ENCODE measurements at places on chromosomes 3 and 15. TPM values are rescaled to one million over a fixed set of nuclear protein-coding genes. Genes with fewer than 3 reads are reported as not detected.

Gene FBXW12
- not detected for total RNA-seq

Gene CLRN1
- total RNA-seq = not detected

Gene ROBO2
- not detected for total RNA-seq

Gene WNT7A
- total RNA-seq = 0.31 TPM

Gene ISLR2
- total RNA-seq = not detected

GRCh38 chr3:126961191-126961790 lies 21.6 kb upstream of the PLXNA1 start:
- no peak for DNase-seq

DNA sequence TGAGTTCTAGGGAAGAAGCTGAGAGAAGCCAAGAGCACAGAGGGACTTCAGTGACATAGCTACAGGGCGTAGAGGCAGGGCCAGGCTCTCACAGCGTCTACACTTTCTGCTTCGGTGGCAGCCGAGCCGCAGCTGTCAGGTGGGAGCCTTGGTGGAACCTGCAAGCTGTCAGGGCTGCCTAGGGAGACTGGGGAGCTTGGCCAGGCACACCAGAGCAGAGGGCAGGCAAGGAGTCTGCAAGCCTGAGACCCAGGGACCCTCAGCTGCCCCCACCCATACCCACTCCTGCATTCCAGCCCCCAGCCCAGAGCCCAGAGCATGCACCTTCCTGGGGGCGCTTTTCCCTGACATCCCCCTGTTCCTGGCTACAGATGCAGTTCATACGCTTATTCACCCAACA lies 13.4 kb upstream of the KLF15 start:
- no peak for DNase-seq

DNA sequence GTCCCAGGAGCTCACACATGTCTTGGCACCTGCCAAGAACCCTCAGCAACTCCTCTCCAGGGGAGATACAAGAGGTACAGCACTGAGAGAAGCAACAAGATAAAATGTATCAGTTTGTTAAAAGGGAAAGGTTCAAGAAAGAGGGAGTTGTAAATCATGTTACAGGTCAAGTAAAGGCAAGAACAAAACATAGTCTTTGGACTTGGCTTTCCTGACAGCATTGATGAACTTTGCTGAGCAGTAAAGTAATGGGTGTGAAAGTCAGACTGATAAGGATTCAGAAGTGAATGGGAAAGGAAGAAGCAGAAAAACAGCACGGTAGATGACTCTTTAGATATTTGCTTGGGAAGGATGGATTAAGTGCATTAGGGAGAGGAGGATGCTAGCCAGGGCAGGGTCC lies 27.1 kb downstream of the MBNL1 start:
- DNase-seq = no peak

DNA sequence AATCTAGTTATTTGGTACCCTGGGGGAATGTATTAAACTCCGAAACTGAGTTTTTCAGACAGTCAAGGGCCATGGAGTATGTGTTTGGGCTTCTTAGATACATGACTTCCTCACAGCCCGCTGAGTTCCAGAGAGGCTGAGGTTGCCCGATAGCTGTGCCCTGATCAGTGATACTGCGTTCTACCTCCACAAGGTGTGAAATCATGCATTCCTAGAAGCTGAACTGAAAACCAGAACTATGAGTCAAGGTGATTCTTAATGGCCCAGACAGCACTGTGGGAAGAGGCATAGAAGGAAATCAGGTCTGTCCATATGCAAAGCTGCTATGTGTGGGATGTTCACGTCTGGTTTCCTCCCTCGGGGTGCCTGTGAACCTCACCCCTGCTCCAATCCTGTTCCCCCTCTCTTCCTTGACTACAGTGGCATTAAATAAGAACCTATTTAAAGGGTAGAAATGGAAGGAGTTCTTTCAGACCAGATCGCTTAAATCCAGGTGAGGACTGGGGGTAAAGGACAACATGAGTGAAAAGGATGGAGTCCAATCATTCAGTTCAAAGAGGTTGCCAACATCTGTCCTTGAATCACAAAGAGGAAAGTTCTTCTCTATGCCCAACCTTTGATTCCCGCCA lies 74.3 kb downstream of the MYO1E start:
- DNase-seq = no peak

DNA sequence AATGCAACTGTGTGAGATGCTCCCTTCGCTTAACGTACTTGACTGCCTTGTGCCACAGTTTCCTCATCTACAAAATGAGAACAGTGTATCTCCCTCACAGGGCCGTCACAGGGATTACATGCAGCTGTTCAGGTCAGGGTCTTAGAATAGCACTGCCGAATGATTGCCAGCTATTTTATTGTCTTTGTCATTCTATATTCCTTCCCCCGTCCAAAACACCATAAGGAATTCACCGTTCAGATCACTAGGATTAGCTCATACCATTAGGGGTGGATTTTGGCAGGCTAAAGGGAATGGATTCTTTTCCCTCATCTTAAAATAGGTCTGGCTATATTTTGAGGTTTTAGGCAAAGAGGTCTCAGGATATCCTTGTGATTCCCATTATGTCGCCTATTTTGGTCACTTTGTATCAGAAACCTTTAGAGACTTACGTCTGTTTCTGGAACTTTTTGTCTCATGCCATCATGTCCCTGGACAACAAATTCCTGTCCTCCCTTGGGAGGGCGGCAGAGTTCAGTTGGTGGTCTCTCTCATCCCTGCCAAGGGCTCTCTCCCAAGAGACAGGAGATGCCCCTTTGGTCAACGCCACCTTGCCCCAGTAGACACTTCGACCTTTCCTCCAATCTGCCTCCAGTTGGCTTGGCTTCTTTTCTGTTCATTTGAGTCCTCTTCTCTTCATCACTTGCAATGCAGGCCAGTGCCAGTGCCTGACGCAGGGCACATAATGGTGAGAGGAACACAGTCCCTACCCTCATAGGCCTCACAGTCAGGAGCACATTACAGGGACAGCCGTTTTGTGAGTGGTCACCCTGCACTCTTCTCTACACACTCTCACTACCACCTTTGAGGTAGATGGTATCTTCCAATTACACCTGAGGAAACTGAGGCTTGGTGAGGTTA lies 171.6 kb upstream of the BHLHE40 start:
- no peak for DNase-seq

DNA sequence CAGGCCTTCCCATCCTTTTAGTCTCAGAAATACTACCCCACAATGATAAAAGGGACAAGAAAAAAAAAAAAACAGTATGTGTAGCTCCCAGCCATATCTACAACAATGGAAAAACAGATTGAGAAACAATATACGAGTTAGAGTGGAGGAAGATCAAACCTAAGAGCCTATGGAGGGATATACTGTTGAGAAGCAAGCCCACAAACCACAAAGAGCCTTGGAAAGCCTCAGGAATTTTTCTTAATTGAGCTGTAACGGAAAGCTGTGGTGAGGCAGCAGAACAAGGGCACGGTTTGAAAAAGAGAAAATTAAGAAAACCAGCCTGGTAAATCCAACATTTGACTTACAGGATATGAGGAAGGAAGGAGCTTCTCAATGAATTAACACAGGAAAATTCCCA lies 21.4 kb downstream of the KPNA1 start:
- DNase-seq = no peak

DNA sequence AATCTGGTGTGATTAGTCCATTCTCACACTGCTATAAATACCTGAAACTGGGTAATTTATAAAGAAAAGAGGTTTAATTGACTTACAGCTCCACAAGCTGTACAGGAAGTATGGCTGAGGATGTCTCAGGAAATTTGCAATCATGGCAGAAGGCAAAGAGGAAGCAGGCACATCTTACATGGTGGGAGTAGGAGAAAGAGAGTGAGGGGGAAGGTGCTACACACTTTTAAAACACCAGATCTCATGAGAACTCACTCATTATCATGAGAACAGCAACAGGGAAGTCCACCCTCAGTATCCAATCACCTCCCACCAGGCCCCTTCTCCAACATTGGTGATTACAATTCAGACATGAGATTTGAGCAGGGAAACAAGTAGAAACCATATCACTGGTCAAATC lies 24.0 kb upstream of the ACP3 start:
- DNase-seq = no peak

GRCh38 chr3:122283796-122284445 lies 41.1 kb upstream of the CSTA start:
- DNase-seq = no peak

DNA sequence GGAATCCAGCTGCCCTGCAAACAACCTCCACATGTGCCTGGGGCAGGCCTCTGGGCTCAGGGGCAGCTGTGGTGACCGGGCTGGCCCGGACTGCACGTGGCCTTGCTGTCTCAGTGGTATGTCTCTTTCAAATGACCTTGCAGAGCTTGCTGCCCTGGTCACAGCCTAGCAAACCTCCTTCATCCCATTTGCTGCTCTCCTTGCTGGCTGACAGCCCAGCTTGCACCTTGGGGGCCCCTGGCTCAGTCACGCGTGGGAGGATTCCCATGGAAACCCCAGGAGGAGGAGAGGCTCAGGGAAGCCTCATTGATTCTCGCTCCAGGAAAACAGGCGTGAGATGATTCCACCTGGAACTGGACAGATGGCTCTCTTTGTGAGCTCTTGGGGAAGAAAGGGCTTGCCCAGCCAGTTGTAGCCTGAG lies 5.6 kb downstream of the SPSB4 start:
- DNase-seq = no peak

- DNase-seq = no peak
These were observed 26.2 kb downstream of the FBXL22 start for GRCh38 chr15:63623232-63623969.

DNA sequence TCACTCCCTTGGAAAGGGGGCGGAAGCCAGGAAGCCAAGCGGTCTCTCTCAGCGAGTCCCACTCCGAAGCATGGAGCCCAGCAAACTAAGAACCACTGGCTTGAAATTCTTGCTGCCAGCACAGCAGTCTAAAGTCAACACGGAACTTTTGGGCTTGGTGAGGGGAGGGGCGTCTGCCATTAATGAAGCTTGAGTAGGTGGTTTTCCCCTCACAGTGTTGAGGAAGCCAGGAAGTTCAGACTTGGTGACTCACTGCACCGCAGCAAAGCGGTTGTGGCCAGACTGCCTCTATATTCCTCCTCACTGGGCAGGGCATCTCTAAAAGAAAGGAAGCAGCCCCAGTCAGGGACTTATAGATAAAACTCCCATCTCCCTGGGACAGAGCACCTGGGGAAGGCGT lies 665.4 kb upstream of the CBLB start:
- peak; percentile 48 for DNase-seq

DNA sequence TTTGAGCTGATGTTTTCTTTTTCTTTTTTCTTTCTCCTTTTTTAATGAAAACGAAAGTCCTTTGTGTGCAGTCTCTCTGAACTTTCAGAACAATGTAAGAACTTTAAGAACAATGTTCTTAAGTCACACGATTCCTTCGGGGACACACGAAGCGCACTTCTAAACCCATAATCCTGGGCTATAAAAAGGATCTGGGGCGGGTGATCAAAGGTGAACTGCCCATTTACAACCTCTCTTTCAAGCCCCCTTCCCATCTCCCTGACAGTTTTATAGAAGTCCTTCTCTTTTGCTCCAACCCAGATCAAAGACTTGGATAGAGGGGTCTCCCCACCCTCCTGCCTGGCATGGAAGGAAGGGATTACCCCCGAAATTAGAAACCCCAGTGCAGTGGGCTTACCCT lies 126.8 kb downstream of the BDH1 start:
- DNase-seq = no peak

DNA sequence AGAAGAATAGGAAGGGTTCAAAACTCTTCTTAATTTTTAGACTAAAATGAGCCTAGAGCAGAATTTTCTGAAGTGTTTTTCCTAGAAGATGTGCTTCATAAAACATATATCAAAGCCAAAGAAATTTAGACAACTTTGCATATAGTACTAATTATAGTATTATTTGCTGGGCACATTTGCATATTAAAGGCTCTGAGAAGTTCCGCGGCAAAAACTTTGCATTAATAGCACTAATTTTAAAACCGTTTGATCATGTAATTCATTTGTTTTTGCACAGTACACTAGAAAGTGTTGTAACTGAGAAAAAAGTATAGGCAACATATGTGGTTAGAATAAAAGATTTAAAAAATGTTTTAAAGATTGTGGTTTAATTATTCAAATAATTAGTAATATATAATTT lies 412.0 kb upstream of the NR2F2 start:
- DNase-seq = no peak

DNA sequence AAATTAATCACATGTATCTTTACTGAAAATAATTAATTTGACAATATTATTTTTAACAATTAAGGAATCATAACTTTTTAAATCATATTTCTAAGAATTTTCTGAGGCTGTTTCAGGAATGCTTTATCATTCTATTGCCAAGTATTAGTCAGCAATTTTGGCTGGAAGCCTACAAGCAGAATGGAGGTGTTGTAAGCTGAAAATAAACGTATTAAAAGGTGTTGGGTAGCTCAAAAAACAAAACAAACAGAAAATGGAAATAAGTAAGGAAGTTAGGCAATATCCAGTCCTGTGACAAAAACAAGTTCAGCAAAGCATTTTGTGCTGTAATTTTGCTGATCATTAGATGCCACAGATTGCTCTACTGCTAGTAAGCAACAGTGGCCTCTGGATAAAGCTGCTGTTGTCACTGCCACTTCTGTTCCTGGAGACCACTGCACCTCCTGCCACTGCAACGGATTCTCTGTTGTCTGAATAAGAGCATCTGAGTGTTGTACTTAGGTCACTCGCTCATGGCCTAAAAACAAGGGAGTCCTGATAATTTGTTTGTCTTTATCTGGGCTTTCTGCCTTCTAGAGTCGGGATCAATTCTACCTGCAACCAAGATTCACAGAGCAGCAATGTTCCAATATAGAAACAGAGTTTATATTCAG lies 63.5 kb upstream of the SLITRK3 start:
- DNase-seq = no peak

GRCh38 chr15:96416934-96417759 lies 86.6 kb downstream of the NR2F2 start:
- DNase-seq = no peak

GRCh38 chr15:27175472-27176153 lies 204.6 kb downstream of the GABRG3 start:
- no peak for DNase-seq

GRCh38 chr3:80097674-80098073 lies 329.9 kb upstream of the ROBO1 start:
- DNase-seq = no peak

DNA sequence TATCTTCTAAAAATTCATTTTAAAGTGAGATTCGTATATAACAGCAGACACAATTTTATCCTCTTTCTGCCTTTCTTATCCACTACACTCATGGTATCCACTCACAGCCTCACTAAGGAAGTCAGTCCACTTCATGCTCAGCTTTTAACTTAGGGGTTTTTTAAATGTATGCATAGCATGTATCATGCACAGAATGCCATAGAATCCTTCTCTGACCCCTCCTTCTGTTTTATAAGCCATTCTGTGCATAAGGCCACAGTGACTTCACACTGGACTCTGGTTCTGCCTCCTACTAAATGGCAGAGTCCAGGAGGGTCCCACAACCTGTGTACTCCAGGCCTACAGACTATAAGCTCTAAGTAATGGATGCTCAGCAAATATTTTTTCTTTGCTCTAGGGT lies 129.2 kb downstream of the ATG7 start:
- DNase-seq = no peak

- DNase-seq = no peak
These were observed 107.4 kb downstream of the PEAK1 start for GRCh38 chr15:77312523-77312922.

GRCh38 chr15:25171111-25171811 lies 216.5 kb downstream of the SNRPN start:
- DNase-seq = no peak

GRCh38 chr3:126903521-126903920 lies 79.4 kb upstream of the PLXNA1 start:
- DNase-seq = no peak

- no peak for DNase-seq
These were observed 41.0 kb downstream of the SLCO2A1 start for GRCh38 chr3:133988631-133989161.

GRCh38 chr3:13822871-13823585 lies 56.8 kb downstream of the WNT7A start:
- DNase-seq = no peak

Data from CD8-positive, alpha-beta memory T cell (primary cell).